Esophagus squamous epithelium (tissue), 5 donors: ENCODE measurements at places on chromosomes 13 and 19.

GRCh38 chr13:97019236-97019635 lies 25.0 kb upstream of the OXGR1 start:
- no peak for DNase-seq

DNA sequence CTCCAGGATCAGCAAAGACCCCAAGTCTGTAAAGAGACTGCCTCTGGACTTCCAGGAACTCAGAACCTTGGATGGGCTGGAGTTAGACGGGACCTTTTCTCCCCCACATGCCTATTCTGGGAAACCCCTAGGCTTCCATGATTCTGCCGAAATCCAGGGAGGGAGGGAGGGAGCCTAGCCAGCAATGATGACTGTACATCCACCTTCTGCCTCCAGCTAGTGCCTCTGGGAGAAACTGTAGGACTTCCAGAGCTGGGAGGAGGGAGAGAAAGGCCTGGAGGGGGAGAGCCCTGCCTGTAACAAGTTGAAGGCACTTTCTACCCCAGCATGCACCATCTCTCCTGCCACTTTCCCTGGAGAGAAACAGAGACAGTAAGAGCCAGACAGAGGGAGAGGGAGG lies 6.0 kb upstream of the HAS1 start:
- no peak for DNase-seq

DNA sequence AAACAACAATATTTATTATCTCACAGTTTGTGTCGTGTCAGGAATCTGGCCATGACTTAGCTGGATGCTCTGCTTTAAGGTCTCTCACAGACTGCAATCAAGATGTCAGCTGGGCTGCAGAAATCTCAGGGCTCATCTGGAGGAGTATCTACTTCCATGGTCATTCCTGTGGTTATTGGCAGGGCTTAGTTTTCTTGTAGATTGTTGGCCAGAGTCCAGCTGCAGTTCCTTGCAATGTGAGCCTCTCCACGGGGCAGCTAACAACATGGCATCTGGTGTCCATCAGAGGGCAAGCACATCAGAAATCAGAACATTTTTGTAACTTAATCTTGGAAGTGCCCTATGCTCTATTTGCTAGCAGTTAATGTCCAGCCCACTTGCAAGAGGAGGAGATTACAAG lies 45.7 kb upstream of the TDRD3 start:
- DNase-seq: no peak

- no peak for DNase-seq
These were observed 7.5 kb upstream of the SLC39A3 start for GRCh38 chr19:2747349-2747748.

- DNase-seq: no peak
These were observed 14.7 kb upstream of the HMGB1 start for GRCh38 chr13:30480292-30480950.

DNA sequence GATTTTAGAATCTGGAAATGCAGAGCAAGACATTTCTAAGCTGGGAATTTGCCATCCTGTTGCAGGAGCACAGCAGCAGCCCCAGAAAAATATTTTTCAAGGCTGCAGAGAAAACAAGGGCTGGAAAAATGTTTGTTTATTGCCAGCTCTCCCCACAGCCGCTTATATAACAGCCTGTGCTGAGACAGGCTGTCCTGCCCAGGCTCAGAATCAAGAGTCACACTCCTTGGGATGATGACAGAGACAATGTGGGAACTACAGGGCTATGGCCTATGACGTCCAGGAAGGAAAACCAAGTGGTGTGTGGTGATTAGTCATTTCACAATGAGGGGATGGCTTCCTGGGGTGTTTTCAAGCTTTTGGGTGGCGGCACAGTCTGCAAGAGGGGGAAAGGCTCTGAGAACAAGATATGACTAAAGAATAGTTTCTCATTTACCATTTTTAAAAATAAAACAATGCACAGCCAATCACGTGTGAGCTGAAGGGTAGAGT lies 136.3 kb upstream of the SERP2 start:
- no peak for DNase-seq

GRCh38 chr19:55423225-55424005 lies 15.8 kb upstream of the UBE2S start:
- DNase-seq: no peak

GRCh38 chr19:17240062-17240752 lies 5.5 kb downstream of the NR2F6 start:
- no peak for DNase-seq

- peak; percentile 53 for DNase-seq
These were observed 568 bp downstream of the PAN3 start for GRCh38 chr13:28138756-28139470.

GRCh38 chr19:9323557-9323918 lies 441 bp upstream of the ZNF559 start:
- no peak for DNase-seq

DNA sequence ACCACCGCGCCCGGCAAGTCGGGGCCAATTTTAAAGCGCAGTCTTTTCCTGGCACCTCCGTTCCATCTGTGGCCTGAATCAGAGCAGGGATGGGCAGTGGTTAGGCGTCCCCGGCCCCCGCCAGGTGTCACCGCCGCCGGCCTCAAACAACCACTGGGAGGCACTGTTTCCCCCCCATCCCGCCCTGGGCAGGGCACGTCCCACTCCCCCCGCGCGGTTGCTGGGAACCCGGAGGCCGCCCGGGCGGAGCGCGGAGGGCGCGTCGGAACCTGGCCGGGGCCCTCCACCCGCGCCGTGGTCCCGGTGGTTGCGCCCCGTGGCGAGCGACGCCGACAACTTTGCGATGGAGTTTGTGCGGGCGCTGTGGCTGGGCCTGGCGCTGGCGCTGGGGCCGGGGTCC lies at the start of gene GRIN3B:
Gene GRIN3B, plus strand, starts transcription at position 325 of the 400 bp plus-strand sequence. Its CDS starts 19 bp downstream, at position 344.
- no peak for DNase-seq

DNA sequence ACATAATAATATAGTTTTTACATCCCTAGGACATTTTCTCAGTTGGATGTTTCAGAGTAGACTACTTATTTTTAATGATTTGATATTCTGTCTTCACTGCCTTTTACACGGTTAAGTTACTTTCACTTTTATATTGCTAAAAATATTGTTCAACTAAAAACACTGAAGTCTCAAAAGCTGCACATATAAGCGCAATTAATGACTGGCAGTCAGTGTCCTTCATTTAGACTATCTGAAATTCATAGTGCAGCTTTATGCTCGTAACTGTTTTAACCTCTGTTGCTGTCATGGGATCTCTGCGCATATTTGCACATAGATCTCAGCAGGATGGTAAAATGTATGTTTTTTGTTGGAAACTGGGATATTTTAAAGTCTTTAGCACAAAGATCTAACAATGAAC lies 864.3 kb downstream of the SLITRK6 start:
- DNase-seq: no peak

GRCh38 chr13:72458701-72459100 lies 268.7 kb downstream of the MZT1 start:
- DNase-seq: no peak
